ENCODE measurements at places on chromosomes 5 and 9.

- no peak for DNase-seq
These were observed 51.9 kb upstream of the UBAC1 start for GRCh38 chr9:136013116-136013515.

DNA sequence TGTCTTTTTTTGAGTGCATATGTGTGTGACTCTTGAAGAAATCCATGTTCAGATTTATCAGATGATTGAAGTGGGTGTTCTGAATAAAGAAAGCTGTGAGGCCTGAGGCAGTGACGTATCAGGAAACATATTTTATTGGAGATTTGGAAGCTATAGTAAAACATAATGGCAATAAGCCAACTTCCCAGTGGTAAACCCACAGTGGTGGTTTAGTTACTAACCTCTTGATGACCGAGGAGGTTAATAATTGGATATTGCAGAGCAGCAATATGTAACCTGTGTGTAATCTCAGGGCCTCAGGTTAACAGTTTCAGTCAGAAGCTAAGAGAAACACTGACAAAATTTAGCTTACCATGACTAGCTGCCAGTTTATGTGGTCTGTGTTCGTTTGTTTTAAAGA is 6.9 kb downstream of the RGMB start:
- no peak for DNase-seq

DNA sequence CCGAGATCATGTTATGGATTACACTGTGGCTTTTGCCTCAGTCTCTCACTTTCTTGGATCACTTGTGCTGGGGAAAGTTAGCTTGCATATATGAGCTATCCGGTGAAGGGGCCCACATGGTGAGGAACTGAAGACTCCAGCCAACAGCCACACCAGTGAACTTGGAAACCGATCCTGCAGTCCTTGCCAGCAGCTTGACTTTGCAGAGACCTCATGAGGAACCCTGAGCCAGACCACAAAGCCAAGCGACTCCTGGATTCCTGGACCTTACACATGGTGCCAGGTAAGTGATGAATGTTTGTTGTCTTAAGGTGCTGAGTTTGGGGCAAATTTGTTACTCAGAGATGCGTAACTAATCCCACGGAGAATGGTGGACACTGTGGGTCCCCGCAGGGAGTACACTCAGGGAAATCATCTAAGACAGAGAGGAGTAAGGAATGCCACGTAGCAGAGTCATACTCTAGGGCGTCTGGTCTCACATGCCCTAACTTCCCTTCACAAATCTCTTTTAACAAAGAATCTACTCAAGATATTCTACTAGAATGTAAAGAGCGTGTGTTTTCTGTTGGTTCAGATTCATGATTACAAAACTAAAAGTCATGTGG is 76.5 kb upstream of the PJA2 start:
- DNase-seq, result no peak

DNA sequence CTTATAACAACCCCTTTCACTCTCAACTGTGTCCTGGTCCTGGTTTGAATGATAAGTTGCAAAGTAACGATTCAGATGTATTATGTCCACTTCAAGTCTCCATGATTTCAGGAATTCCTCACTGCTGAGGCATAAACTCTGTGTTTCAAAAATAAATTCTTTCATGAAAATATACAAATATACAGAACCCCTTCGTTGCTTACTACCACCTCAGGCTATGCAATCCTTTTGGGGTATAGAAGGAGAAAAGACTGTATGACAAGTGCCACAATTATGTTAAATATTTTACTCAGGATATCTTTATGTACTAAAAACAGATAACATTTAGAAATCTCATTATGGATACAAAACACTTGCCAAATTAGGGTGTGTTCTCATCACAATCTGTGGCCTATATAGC is 190.7 kb downstream of the KCTD16 start:
- no peak for DNase-seq

GRCh38 chr5:158451203-158451992 is 592.5 kb upstream of the CLINT1 start:
- no peak for DNase-seq

- DNase-seq, result no peak
These were observed 33.5 kb upstream of the CRB2 start for GRCh38 chr9:123322273-123323195.

DNA sequence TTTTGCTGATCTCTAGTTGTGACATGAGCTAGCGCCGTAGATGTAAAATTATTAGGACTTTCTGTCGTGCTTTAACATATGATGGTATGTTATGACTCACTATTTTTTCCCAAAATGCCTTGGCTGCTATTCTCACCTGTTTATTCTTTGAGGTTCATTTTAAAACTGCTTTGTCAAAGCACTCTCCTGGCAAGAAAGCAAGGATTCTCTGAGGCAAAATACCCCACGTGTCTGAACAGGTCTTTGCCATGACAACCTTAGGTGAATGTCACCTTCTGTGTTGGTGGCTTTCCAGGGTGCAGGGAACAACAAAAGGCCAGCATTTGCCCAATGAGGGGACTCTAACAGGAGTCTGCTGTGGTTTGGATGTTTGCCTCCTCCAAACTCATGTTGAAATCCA is 30.6 kb upstream of the COL5A1 start:
- peak; percentile 61 for DNase-seq

GRCh38 chr9:116151966-116152381 is 1.6 kb upstream of the PAPPA start:
- no peak for DNase-seq

GRCh38 chr9:19161257-19162025 is 34.1 kb upstream of the PLIN2 start:
- DNase-seq, result no peak

- DNase-seq, result no peak
These were observed 89.7 kb upstream of the EQTN start for GRCh38 chr9:27386571-27387091.

DNA sequence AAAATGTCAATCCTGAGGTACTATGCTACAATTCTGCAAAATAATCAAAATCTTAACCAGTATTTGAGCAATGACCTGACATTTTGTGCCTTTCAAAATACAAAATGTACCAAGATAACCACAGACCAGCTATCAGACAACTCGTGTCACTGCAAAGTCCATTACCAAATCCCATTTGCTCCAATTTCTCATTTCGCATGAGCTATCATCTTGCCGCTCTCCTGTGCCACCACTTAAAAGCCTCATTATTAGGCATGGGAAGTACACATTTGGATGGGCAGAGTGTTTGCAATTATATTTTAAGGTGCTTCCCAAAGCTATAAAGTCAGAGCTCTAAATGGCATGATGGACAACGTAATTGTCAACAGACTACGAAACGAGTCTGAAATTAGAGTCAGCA is 205.2 kb downstream of the AGTPBP1 start:
- DNase-seq, result no peak

GRCh38 chr5:6434731-6435130 is 13.9 kb upstream of the UBE2QL1 start:
- no peak for DNase-seq

- no peak for DNase-seq
These were observed 1.1 kb downstream of the ARL10 start for GRCh38 chr5:176366232-176366894.

- DNase-seq, result no peak
These were observed 1666.1 kb upstream of the WWC1 start for GRCh38 chr5:166625210-166625865.

GRCh38 chr9:70746760-70747159 is 332.3 kb upstream of the KLF9 start:
- DNase-seq, result peak; percentile 73

GRCh38 chr5:142446131-142446959 is 121.5 kb upstream of the SPRY4 start:
- DNase-seq, result no peak

GRCh38 chr5:138625134-138625533 is 49.9 kb upstream of the HSPA9 start:
- no peak for DNase-seq

DNA sequence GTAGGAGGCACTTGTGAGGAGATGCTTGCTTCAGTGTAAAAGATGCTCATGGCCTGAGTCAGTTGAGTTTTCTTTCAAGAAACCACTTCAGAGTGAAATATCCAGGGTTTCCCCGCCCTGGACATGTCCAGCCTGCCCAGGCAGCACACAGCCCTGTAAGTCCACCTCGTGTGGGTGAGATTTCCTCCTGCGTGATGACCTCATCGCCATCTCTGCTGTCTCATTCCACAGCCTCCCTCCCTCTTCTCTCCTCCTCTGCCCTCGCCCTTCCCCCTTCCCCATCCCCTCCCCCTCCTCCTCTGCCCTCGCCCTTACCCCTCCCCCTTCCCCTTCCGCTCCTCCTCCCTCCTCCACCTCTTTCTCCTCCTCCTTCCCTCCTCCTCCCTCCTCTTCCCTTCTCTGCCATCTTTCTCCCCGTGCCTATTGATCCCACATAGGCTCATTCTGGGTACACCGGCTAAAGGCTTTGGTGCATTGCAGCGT is 34.0 kb upstream of the NCS1 start:
- no peak for DNase-seq

- DNase-seq, result no peak
These were observed 397.6 kb downstream of the RASEF start for GRCh38 chr9:82665324-82665723.

DNA sequence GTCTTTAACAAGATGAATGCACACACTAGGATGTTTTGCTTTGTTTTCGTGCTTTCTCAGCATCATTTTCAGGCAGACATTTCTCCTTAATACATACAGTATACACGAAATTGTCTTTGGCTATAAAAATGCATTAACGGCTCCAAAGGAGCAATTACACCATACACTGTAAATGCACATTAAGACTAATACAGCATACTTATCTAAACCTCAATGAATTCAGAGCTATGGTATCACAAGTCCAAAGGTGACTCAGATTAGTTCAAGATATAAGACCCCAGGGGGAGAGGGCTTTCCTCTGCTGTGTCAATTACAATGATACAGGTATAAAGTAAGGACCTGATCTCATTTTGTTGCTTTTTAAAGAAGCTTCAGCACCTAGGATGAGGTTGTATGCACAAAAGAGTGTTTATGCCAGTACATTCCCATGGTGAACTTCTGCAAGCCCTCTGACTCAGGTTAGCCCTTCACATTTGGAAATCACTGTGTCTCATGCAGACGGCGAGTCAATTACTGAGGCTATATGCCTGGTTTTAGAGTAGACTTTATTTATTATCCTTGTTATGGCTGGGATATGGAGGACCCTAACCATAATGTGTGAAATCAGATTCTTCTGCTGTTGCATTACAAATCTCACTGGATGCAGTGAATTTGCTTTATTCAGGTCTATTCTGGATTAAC is 233.3 kb downstream of the ZNF608 start:
- no peak for DNase-seq

GRCh38 chr5:10760096-10760920 is 726 bp downstream of the DAP start:
- peak; percentile 60 for DNase-seq

DNA sequence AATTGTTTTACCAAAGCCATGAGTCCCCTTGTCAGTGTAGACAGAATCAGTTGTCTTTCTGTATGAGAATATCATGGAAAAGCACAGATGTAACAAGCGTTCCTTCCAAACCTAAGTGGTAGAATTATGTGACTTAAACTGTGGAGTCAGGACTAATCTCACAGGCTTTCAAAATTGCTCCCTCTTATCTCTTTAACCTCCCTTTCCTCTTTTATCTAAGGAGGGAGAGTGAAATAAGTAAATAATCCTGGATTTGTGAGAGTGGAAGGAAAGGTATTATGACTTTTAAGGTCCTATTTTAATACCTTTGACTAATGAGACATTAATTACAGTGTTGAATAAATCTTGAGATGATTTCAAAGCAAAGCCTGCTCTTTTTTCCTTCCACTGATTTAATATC is 52.4 kb upstream of the LIFR start:
- no peak for DNase-seq

DNA sequence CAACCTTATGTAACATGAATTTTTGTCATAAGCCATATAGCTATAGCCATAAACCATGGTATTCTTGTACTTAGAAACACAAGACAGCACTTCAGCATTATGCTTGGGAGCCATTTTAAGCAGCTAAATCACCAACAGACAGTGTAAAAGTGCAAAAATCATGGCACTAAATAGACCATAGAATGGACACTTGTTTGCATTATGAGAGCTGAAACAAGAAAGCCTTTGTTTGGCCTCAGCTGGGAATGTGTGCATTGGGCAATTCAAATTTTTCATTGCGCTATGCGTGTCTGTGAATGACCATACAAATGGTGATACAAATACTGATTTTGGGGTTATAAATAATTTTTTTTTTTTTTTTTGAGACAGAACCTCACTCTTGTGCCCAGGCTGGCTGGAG is 23.7 kb downstream of the KDM4C start:
- DNase-seq, result no peak

- DNase-seq, result peak; percentile 29
These were observed 732 bp upstream of the SMIM15 start for GRCh38 chr5:61162832-61163567.

- DNase-seq, result no peak
These were observed 28.7 kb upstream of the AP3B1 start for GRCh38 chr5:78323241-78323640.

- DNase-seq, result no peak
These were observed 11.3 kb downstream of the FBXO10 start for GRCh38 chr9:37564916-37565315.

DNA sequence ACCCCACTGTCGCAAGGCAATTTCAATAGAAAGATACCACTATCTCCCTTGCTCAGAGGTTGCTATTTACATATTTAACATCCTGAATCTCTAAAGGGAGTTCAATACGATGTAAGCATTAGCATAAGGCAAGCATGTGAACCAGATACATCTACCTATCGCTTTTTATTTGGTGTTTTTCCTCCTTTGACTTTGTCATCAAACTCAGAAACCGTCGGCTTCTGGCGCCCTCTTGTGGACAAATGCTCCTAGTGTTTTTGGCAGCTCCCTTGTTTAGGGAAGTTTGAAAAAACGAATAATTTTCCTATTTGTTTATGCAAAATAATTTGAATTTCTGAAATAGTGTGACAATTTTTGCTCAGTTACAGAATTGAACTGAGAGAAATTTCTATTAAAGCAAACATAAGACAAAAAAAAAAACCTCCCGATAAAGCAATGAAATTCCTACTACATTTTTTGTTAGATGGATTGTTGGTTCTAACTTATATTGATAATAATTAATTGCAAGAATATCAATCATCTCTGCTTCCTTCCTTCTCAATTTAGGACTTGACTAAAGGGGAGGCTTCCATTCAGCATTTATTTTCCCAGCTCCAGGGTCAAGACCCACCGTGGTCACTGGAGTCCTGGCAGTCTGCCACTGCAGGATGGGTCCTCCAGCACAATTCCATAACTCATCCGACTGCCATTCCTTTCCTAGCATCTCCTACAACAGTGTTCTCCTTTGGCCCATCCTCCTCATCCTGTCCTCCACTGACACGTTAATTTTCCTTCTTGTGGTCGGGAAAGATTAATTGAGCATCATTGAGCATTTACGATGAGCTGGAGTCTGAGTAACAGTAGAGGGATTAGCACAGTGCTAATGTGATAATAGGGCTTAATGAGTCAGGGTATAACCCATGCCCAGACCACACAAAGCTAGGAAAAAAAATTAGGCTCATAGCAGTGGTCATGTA is 131.8 kb upstream of the CHD1 start:
- peak; percentile 32 for DNase-seq

Measured in NCI-H1105 treated with DMSO at 0.1 percent for 48 hours (cell line).